ENCODE measurements at places on chromosomes 11 and 22.

GRCh38 chr11:34856251-34856650, 59.9 kb downstream of the APIP start:
- peak; percentile 65 for DNase-seq

DNA sequence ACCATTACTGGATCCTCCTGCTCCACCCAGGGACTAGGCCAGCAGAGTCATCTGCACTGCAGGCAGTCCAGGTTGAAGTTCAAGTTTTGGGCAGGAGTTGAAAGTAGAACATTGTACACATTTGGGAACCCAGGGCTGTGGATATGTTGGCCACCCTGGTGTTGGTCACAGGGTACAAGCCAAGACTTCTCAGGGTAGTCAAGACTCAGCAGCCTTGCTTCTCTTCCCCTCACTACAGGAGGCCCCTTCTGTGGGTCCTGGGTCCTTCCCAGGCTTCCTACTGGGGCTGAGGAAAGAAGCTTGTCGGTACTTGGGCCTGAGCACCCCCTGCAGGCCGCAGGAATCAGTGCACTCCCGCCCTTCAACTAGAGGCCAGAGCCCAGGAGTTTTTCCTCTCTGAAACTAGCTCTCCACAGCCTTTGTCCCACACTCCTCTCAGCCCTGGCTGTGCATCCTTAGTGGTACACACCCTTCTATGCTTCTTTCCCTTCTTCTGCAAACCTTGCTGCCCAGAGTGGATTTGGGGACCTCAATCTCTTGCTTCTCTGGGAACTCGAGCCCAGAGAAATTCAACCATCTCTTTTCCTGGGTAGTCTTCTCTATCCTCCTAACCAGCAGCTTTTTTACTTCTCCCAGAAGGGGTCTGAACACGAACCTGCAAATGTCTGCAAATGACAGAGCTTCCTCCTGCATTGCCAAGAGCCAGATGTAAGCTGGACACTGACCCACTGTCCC, 2.6 kb upstream of the HPX start:
- DNase-seq = peak; percentile 48

- no peak for DNase-seq
These were observed 233.3 kb downstream of the CTTN start for GRCh38 chr11:70631624-70632047.

GRCh38 chr22:29319072-29319471, 3.6 kb upstream of the RASL10A start:
- DNase-seq = no peak

GRCh38 chr11:103737747-103738146, 298.7 kb upstream of the DDI1 start:
- DNase-seq = peak; percentile 10
